Neuronal stem cell (in vitro differentiated cells): ENCODE measurements at places on chromosomes 3 and 15.

DNA sequence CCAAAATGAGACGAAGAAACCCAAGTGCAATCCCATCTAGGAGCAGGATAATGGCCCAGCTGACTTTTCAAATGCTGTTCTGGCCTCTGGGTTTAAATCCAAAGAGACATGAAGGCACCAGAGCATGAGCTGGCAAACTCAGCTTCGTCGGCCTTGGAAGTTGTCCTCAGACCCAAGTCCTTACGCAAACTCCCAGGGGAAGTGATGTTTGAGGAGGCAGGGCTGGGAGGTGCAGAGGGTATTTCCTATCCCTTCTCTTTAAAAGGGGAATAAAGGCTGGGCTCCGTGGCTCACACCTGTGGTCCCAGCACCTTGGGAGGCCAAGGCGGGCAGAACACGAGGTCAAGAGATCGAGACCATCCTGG, 68.9 kb upstream of the HERC1 start:
- no peaks in the 10 kb centered on the region for H3K27me3 ChIP-seq
- H3K4me1 ChIP-seq = no peaks in the 10 kb centered on the region
- H3K4me3 ChIP-seq = no peak overlapping the region
- no peak for DNase-seq
- H3K27ac ChIP-seq = no peak overlapping the region
- no peaks in the 10 kb centered on the region for H3K36me3 ChIP-seq

DNA sequence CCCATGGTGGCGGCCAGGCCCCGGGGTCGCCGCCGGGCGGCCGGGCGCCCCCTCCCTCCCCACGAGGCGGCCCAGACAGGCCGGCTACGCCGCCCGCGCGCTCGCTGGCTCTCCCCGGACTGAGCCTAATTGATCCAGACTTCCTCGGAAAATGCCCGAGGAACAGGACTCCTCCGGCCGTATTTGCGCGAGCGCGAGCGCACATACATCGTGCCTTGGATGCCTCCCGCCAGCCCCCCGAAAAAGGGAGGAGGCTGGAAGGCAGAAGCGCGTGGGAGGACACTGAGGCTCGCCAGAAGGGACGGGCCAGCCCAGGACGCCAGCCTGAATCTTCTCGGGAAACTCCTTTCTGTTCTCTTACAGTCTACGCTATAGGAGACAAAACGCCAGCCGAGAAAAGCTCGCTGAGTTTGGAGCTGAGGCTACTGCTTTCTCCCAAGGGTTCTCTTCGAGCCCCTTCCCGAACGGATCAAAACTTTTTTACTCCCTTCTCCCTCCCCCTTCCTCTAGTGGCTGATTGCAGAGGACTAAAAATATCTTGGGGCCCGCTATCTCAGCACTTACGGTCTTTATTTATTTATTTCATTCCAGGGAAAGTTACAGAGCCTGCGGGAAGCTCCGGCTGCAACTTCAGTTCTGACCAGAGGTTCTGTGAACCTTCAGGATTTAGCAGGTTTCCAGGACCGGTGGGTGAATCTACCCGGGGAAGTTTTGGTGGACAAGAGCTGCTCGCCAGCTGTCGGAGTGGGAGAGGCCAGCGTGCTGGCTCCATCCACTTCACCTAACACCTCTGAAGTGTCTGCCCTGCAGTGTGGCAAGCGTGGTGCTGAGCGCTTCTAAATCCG, at the start of gene PDZRN3:
Gene PDZRN3, minus strand, starts transcription at position 121 of the 845 bp plus-strand sequence.
- peaks cover 4% of the 10 kb centered on the region for H3K36me3 ChIP-seq
- H3K4me3 ChIP-seq = peak within 1 kb of the TSS; percentile 55
- H3K27me3 ChIP-seq = no peaks in the 10 kb centered on the region
- H3K27ac ChIP-seq = no peak within 1 kb of the TSS

DNA sequence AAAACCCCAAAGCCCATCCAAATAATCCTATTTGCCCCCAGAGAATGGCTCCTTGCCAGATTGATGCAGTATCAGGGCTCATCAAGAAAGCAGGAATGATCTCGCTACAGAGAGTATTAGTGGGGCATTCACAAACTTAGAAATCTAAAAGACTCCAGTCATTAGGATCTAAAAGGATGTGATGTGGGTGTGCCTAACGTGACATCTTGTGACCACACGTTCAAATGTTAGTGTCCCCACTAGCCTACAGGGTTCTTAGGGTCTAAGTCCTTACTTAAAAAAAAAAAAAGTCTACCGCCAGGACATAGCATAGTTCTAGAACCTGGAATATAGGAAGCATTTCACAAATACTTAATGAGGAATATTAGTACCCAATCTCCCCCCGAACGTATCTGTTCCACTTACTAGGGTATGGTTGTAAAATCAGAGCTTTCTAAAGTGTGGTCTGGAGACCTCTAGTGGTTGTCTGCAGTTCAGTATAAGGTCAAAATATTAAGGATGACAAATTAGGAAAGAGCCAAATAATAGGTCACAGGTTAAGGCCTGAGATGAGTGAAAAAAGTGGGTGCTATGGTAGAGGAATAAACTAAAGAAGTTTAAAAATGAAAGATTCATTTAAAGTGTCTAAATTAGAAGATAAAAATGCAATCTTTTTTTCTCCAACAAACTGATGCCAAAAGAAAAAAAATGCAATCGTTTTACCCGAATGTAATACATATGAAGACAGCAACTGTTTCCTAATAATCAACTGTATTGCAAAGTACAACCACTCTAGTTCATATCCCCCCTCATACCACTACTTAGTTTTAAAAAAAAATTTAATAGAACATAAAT, 4.2 kb upstream of the CHRM5 start:
- H3K4me3 ChIP-seq = no peak overlapping the region
- H3K36me3 ChIP-seq = no peaks in the 10 kb centered on the region
- no peaks in the 10 kb centered on the region for H3K27me3 ChIP-seq
- no peak overlapping the region for H3K27ac ChIP-seq

GRCh38 chr3:43769097-43769884, 78.6 kb downstream of the ABHD5 start:
- H3K27me3 ChIP-seq = no peaks in the 10 kb centered on the region
- DNase-seq = peak; percentile 88

DNA sequence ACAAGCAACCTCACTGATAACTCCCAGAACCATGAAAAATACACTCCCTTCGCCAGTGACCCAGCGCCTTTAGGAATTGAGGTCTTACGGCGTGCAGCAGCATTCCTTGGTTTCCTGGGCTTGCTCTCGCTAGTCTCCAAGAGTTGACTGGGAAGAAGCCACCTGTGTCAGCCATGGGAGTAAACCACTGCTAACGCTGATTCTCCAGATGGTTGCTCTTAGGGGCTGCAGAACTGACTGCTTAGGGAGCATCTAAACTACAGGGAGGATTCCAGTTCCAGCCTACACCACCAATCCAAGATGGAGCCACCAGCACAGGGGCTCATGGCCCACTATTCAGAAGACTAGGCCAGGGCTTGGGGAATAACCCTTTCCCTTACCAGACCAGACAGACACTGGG, 2.4 kb downstream of the RBPMS2 start:
- H3K27me3 ChIP-seq = peaks cover 35% of the 10 kb centered on the region
- H3K4me1 ChIP-seq = peaks cover 4% of the 10 kb centered on the region
- DNase-seq = no peak
- H3K27ac ChIP-seq = no peak overlapping the region
- H3K36me3 ChIP-seq = no peaks in the 10 kb centered on the region

GRCh38 chr3:37736624-37737023, 125.1 kb upstream of the CTDSPL start:
- H3K27ac ChIP-seq = no peak overlapping the region
- H3K4me1 ChIP-seq = peaks cover 3% of the 10 kb centered on the region
- H3K4me3 ChIP-seq = no peak overlapping the region
- no peaks in the 10 kb centered on the region for H3K27me3 ChIP-seq

- no peaks in the 10 kb centered on the region for H3K36me3 ChIP-seq
- no peak for DNase-seq
- no peak overlapping the region for H3K27ac ChIP-seq
- no peaks in the 10 kb centered on the region for H3K27me3 ChIP-seq
These were observed 109.8 kb downstream of the RPL22L1 start for GRCh38 chr3:170760174-170760526.

GRCh38 chr15:77632534-77633133, at the start of gene LINGO1:
Gene LINGO1, minus strand, starts transcription at chr15:77632912. Its CDS starts 597 bp downstream, at chr15:77632315.
- H3K27ac ChIP-seq = peak within 1 kb of the TSS; percentile 79
- H3K27me3 ChIP-seq = no peaks in the 10 kb centered on the region

DNA sequence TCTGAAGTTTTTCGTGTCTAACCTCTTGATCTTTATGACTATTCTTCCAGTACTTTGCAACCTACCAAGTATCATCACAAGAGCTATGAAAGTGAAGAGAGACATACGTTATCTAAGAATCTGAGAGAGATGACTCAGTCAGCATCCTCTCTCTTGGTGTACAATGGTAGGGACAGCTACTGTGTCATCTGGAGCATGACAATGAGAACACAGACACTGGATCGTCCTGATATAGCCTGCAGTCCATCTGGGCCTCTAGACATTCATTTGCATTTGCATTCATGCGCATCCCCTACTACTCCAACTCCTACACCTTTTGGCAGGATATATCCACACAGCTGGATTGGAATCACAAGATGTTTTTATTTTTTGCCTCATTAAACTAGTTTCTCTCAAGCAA, 115.2 kb downstream of the PEX5L start:
- DNase-seq = no peak
- H3K27me3 ChIP-seq = no peaks in the 10 kb centered on the region
- H3K4me3 ChIP-seq = no peak overlapping the region
- H3K36me3 ChIP-seq = no peaks in the 10 kb centered on the region

DNA sequence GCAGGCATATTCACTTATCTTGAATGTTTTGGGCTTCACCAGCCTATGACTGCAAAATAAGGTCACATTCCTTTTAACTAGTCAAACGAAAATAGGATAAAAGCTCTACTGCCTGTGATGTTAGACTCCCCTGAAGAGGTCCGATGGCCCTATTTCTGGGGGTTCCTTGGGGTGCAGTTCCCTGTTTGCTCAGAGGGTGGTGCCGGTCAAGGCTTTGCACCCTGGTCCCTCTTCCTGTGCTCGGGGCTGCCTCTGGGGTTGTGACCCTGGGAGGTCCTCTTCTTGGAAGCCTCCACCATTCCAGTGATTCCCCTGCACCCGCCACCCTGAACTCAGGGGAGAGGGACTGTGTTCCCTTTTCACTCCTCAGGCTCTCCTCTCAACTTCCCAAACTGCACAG, 86.7 kb upstream of the ANKRD34C start:
- no peak overlapping the region for H3K4me3 ChIP-seq
- no peaks in the 10 kb centered on the region for H3K36me3 ChIP-seq
- no peak overlapping the region for H3K27ac ChIP-seq
- H3K4me1 ChIP-seq = peaks cover 21% of the 10 kb centered on the region
- H3K27me3 ChIP-seq = no peaks in the 10 kb centered on the region

DNA sequence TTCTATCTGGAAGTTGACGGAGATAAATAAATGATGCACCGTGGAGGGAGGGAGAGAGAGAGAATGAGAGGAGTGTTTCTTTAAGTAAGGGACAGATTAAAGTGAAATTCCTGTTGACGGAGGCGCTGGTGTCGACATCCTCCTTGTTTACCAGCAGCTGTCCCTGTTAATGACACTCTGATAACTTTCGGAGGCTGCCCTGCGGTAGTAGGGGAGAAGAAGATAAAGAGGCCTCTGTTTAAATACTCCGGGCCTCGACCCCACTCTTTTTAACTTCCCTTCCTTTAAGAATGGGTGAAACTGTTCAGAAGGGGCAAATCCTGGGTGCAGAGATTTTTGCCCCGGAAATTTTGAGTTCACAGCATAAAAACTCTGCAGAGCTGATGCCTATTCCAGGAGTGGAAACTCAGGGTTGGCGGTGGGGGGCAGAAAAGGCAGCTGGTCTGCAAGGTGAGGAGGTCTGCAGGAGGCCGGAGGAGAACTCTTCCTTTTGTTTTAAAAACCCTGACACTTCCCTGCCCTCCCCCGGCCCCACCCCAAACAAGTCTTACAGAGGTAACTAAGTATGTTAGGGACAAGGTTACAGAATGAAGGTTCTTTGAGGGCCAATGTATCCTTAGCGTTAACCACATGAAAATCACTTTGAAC, 276.6 kb upstream of the NR2F2 start:
- peaks cover 7% of the 10 kb centered on the region for H3K4me1 ChIP-seq
- DNase-seq = peak; percentile 12
- no peaks in the 10 kb centered on the region for H3K27me3 ChIP-seq
- H3K27ac ChIP-seq = no peak overlapping the region
- no peak overlapping the region for H3K4me3 ChIP-seq

- H3K36me3 ChIP-seq = no peaks in the 10 kb centered on the region
- H3K27me3 ChIP-seq = no peaks in the 10 kb centered on the region
- peaks cover 5% of the 10 kb centered on the region for H3K4me1 ChIP-seq
These were observed 149.9 kb downstream of the CFAP20DC start for GRCh38 chr3:58899953-58900298.

- no peak for DNase-seq
- no peak overlapping the region for H3K4me3 ChIP-seq
- H3K36me3 ChIP-seq = no peaks in the 10 kb centered on the region
- H3K4me1 ChIP-seq = no peaks in the 10 kb centered on the region
These were observed 367.9 kb upstream of the PROK2 start for GRCh38 chr3:72152551-72153476.

GRCh38 chr3:197854596-197855343, 63.7 kb downstream of the LRCH3 start:
- no peak overlapping the region for H3K27ac ChIP-seq
- peaks cover 2% of the 10 kb centered on the region for H3K4me1 ChIP-seq
- peaks cover 11% of the 10 kb centered on the region for H3K36me3 ChIP-seq
- DNase-seq = no peak
- H3K27me3 ChIP-seq = no peaks in the 10 kb centered on the region

DNA sequence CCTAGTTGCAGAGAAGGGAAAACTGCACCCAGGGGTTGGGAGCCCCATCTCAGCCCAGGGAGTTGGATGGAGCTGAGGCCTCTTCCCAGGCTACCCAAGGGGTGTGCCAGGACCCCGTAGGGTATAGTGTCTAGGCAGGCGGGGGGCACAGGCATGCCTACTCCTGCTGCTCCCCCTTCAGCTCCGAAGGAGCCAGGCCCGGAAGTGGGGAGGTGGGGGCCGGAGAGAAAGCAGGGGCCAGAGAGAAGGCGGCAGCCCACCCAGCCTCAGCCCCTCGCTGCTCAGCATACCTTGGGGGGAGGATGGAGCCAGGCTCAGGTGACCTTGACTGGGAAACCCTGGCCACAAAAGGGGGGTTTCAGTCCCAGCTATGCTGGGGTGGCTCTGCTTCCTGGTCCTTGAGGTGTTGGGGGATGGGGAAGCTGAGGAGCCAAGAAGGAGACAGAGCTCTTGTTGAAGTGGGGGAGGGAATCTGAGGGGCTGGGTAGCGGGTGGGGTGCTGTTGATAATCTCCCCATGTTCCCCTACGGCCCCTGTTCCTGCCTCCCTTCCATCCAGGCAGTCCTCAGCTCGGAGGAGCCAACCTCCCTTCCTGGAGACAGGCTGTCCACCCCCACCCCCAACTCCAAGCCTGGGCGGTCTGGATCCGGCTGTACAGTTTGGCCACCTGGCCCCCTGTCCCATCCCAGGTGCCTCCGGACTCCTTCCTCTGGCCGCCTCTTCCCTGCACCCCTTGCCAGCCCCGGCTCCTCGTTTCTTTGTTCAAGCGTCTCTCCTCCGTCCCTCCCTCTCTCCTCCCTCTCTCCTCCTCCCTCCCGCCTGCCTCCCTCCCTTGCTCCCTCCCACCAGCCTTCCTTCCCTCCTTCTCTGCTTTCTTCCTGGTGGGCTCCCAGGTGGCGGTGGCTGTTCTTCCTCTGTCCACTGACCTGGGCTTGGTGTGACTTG, 1.7 kb downstream of the SEMA3F start:
- no peak for DNase-seq
- no peak overlapping the region for H3K4me3 ChIP-seq
- H3K27me3 ChIP-seq = no peaks in the 10 kb centered on the region
- no peak overlapping the region for H3K27ac ChIP-seq
- H3K4me1 ChIP-seq = peaks cover 10% of the 10 kb centered on the region
